ENCODE measurements at places on chromosomes 12 and 14. TPM values are rescaled to one million over a fixed set of nuclear protein-coding genes. Genes with fewer than 3 reads are reported as not detected.
A peak's percentile ranks its signal among the peaks of the same experiment; 100 is the strongest.

Gene ACSM4
- total RNA-seq = not detected

Gene CLEC1A
- not detected for total RNA-seq

Gene FAM222A
- 0.52 TPM for total RNA-seq

Gene GOLGA5
- 20.4 TPM for total RNA-seq

Gene CLMN
- 0.42 TPM for total RNA-seq

Gene SEL1L
- 60.8 TPM for total RNA-seq

Gene CELA1
- total RNA-seq = not detected

DNA sequence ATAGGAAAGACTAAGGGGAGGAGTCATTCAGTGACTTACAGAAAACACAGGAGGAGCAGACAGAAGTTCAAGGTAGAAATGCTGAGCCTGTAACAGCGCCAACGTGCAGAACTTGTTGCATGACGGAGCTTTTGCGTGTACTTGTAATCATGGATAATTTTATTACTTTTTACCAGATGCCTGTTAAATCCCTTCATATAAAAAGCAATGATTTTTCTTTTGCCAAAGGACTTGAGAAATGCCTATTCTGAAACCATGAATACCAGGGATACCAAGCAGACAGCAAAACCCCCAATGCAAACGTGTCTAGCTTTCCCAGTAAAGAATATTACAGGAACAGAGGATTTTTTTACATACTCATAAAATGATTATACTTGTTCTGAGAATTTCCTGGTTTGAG, 163.6 kb upstream of the GSC start:
- no peak overlapping the region for H3K27ac ChIP-seq
- H3K4me1 ChIP-seq = no peaks in the 10 kb centered on the region
- peaks cover 8% of the 10 kb centered on the region for H3K27me3 ChIP-seq
- no peak overlapping the region for H3K4me3 ChIP-seq

- H3K27ac ChIP-seq = no peak overlapping the region
- peaks cover 14% of the 10 kb centered on the region for H3K27me3 ChIP-seq
- peaks cover 21% of the 10 kb centered on the region for H3K36me3 ChIP-seq
- H3K4me1 ChIP-seq = peaks cover 6% of the 10 kb centered on the region
- H3K4me3 ChIP-seq = no peak overlapping the region
Measured at GRCh38 chr14:72665259-72665658, 228.6 kb downstream of the DPF3 start.

- no peaks in the 10 kb centered on the region for H3K27me3 ChIP-seq
- H3K27ac ChIP-seq = no peak overlapping the region
- H3K36me3 ChIP-seq = peaks cover 10% of the 10 kb centered on the region
- no peak for DNase-seq
Measured at GRCh38 chr14:71481021-71481654, 451.1 kb upstream of the RGS6 start.

DNA sequence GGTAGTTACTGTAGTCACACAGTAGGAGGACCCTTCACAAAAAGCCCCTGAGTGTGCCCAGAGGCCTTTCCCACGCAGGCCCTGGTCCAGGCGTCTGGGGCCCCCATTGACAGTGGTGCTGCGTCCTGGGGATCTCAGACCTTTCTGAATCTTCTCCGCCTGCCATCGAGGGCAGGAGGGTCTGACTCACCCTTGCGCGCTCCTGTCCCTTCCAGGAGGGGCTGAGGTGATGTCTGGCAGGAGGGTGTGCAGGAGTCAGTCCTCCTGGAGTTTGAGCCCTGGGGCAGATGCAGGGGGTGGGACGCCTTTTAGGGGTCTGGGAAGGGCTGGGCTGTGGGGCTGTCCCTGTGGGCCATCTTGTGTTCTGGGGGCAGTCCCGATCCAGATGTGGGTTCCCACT, 386.8 kb downstream of the TMEM121 start:
- no peak overlapping the region for H3K27ac ChIP-seq
- H3K4me3 ChIP-seq = no peak overlapping the region
- no peaks in the 10 kb centered on the region for H3K36me3 ChIP-seq
- H3K4me1 ChIP-seq = peaks cover 4% of the 10 kb centered on the region

GRCh38 chr12:68844318-68844745, 36.4 kb downstream of the MDM2 start:
- no peaks in the 10 kb centered on the region for H3K27me3 ChIP-seq
- no peak for DNase-seq
- no peak overlapping the region for H3K27ac ChIP-seq
- H3K36me3 ChIP-seq = peaks cover 40% of the 10 kb centered on the region
- peaks cover 4% of the 10 kb centered on the region for H3K4me1 ChIP-seq

DNA sequence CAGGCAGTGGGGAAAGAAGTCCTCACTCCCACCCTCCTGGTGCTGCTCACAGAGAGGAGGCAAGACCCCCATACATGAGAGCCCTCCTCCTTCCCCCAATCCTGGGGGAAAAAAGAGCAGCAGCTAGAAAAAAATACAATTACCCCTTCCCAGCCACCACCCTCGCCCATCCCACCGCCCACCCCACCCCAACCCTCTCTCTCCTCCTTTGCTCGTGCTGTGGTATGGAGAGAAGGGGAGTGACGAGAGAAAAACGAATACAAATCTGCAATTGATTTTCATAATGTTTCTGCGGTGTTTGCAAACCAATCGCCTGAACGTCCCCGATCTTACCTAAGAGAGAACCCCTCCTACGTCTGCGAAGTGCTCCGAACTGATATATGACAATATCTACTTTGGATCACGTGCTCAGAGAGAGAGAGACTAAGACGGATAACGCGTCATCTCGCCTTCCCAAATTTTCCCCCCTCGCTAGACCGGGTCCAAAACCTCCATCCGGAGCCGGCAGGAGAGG, at the start of gene HOXC11:
HOXC11 (plus strand) TSS at position 405 of the 514 bp plus-strand sequence. CDS start 116 bp downstream, outside the sequence.
- H3K36me3 ChIP-seq = peaks cover 7% of the 10 kb centered on the region
- H3K27ac ChIP-seq = peak within 1 kb of the TSS; percentile 55

DNA sequence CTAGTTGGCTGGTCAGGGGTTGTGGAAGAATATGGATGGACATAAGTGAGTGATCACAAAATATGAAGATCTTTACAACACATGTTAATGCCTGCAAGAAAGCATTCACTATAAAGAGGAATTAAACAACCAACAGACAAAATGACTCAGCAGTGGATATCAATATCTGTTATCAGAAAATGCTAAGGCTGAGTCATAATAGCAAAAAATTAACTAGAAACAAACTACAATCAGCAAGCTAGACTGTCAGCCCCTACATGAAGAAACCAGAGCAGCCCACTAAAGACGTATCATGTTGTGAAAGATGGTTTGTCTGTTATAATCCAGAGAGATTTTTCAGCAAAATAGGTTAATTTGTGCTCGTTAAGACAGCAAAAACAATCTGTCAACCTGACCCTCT, 472.9 kb downstream of the NELL2 start:
- H3K27ac ChIP-seq = no peak overlapping the region
- no peak overlapping the region for H3K4me3 ChIP-seq
- no peaks in the 10 kb centered on the region for H3K4me1 ChIP-seq
- no peak for DNase-seq

DNA sequence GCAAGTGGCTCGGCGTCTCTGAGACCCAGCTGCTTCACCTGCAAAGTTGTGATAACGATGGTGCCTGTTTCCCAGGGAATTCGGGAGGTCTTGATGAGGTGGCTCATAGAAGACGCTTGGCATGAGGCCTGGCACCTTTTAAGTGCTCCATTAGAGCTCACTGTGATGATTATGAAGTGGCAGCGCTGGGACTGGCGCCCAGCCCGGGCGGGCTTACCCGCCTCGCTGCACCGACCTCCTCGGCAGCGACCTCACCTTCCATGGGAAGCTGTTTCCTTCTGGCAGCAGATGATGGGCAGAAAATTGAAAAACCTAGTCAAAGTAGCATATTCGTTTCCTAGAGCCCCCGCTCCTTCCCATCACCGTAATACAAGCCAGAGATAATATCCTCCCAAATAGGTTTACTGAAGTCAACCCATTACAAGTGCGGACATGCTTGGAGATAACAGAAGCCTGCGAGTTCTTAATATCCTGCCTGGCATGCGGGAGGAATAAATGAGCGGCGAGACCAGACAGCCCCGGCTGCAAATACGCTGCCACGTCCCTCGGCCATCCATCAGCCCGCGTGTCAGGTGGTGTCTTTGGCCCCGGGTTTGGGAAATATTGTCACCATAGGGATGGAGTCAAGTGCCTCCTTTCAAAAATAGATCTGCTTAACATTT, 35.2 kb upstream of the DLK1 start:
- H3K36me3 ChIP-seq = no peaks in the 10 kb centered on the region
- H3K4me3 ChIP-seq = no peak overlapping the region
- no peak for DNase-seq
- no peak overlapping the region for H3K27ac ChIP-seq
- no peaks in the 10 kb centered on the region for H3K27me3 ChIP-seq
- no peaks in the 10 kb centered on the region for H3K4me1 ChIP-seq

- H3K36me3 ChIP-seq = no peaks in the 10 kb centered on the region
- no peaks in the 10 kb centered on the region for H3K27me3 ChIP-seq
- no peak overlapping the region for H3K27ac ChIP-seq
Measured at GRCh38 chr12:91367234-91367849, 184.7 kb upstream of the DCN start.

DNA sequence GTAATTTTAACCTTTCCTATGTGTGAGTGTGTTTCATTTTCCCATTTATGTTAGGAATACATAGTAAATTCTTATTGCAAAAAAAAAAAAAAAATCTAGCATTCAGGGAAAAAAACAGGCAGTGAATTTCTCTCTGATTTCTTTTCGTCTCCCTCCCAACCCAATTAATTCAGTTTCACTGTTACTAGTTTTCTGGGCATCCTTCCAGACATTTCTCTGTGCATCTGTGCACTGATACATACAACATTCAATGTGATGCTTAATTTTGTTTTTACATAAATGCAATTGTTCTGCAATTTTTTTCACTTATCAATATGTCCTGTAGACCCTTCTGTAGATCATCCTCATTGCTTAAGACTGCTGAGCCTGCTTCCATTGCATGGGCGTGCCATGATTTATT, 694.3 kb upstream of the TBX3 start:
- H3K36me3 ChIP-seq = no peaks in the 10 kb centered on the region
- no peak overlapping the region for H3K4me3 ChIP-seq
- H3K4me1 ChIP-seq = peaks cover 13% of the 10 kb centered on the region
- DNase-seq = no peak

DNA sequence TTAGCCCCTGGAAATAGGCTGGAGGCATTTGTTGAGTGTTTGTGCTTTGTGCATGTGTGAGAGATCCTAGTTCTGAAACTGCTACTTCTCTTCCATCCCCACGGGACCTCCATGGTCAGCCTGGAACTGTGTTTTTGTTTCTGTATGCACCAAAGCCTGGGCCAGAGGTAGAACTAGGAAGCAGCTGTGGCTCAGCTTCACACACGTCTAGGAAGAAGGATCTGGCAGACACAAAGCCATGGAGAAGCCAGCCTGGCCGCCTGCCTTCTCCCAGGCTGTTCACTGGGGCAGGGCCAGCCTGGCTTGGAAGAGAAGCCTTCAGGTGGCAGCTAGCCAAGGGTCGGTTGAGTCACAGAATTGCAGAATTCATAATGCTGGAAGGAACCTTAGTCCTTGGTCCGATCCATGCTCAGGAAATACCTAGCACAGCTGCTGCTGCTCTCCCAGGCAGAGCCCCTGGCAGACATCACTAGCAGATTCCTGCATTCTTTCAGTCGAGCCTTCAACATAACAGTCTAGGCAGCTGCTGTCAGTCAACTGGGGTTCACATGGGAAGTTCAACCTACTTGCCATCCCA, 27.0 kb downstream of the RIN3 start:
- no peak overlapping the region for H3K27ac ChIP-seq
- H3K27me3 ChIP-seq = peaks cover 1% of the 10 kb centered on the region
- no peak overlapping the region for H3K4me3 ChIP-seq
- H3K4me1 ChIP-seq = peaks cover 36% of the 10 kb centered on the region
- H3K36me3 ChIP-seq = peaks cover 5% of the 10 kb centered on the region

DNA sequence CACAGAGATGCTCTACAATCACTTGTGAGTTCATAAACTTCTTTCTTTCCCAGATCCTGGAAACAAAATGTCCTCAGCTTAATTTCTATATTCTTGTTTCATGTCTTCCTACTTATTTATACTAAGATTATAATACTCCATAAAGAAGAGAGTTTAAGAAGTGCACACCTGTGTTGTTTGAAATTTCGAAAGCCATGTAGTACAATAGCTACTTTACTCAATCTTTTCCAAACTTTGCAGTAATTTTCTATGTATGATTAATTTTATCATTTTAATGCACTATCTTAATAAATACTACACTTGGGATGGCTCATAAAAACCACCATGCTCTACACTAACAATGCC, 300 bp upstream of the TTC5 start:
- no peak for DNase-seq
- peaks cover 33% of the 10 kb centered on the region for H3K4me1 ChIP-seq
- peak overlapping the region; percentile 74 for H3K27ac ChIP-seq
- H3K36me3 ChIP-seq = peaks cover 4% of the 10 kb centered on the region

GRCh38 chr14:24725311-24725710, 91.3 kb upstream of the GZMB start:
- no peak overlapping the region for H3K27ac ChIP-seq
- H3K4me1 ChIP-seq = no peaks in the 10 kb centered on the region
- no peak overlapping the region for H3K4me3 ChIP-seq
- DNase-seq = no peak
- H3K36me3 ChIP-seq = no peaks in the 10 kb centered on the region

DNA sequence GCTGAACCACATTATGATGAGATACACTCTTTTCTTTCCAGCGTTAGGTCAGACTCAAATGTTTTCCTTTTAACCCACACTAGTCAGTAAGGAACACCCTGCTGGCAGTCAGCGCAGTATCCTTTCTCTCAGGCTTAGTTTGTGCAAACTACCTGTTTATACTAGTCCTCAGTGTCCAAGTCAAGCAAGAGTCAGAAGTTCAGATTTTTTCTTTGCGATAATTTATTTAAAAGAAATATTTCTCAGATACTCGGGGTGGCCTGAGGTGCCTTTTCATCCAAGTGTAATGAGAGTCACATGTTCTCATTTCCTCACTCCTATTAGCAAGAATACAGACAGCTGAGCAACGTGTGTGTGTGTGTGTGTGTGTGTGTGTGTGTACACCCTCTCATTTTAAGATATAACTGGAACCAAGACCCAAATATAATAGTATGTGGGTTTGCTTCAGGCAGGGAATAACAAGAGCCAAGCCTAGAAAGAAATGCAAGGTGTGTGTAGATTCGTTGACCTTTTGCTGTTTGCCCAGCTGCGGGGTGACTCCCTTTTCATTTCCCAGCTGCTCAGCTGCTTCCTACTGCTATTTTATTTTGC, 182.7 kb downstream of the KICS2 start:
- no peaks in the 10 kb centered on the region for H3K36me3 ChIP-seq
- H3K27me3 ChIP-seq = no peaks in the 10 kb centered on the region
- no peak overlapping the region for H3K4me3 ChIP-seq
- H3K27ac ChIP-seq = no peak overlapping the region

- H3K4me1 ChIP-seq = peaks cover 37% of the 10 kb centered on the region
- no peaks in the 10 kb centered on the region for H3K27me3 ChIP-seq
- no peaks in the 10 kb centered on the region for H3K36me3 ChIP-seq
- H3K4me3 ChIP-seq = no peak overlapping the region
Measured at GRCh38 chr12:108734200-108734906, 3.0 kb upstream of the CORO1C start.

DNA sequence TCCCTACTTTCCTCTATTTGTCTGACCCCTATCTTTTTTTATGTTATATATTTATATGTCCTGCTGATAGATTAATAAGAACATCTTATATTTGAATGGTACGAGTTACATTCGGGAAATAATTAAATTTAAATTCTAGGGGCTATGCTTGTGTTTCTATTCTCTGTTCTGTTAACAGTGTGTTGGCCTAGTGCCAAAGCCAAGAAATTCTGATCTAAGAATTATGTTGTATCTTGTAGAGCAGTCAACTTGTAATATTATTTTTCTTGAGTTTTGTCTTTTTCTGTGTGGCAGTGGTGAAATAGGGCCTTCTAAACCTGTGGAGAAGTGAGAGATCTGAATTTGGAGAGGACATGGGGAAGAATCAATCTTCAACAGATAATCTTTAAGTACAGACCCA, 9.0 kb upstream of the HSPA2 start:
- no peak overlapping the region for H3K27ac ChIP-seq
- H3K4me1 ChIP-seq = peaks cover 4% of the 10 kb centered on the region
- H3K36me3 ChIP-seq = peaks cover 14% of the 10 kb centered on the region
- no peaks in the 10 kb centered on the region for H3K27me3 ChIP-seq
- DNase-seq = no peak
- no peak overlapping the region for H3K4me3 ChIP-seq

Data from activated CD4-positive, alpha-beta T cell treated with anti-CD3 and anti-CD28 coated beads, Interleukin-2, amount 10 ng/mL, durations not matched to agents 7 days and 5 days (primary cell).